ENCODE measurements at places on chromosomes 6 and 20. TPM values are rescaled to one million over a fixed set of nuclear protein-coding genes. Genes with fewer than 3 reads are reported as not detected.

GRCh38 chr6:78910591-78911171 lies 43.3 kb downstream of the IRAK1BP1 start:
- peak; percentile 35 for DNase-seq

The CNKSR3 gene
- 19.6 TPM for total RNA-seq

- DNase-seq: no peak
Observed at GRCh38 chr6:155378724-155379123, 64.4 kb upstream of the TFB1M start.

DNA sequence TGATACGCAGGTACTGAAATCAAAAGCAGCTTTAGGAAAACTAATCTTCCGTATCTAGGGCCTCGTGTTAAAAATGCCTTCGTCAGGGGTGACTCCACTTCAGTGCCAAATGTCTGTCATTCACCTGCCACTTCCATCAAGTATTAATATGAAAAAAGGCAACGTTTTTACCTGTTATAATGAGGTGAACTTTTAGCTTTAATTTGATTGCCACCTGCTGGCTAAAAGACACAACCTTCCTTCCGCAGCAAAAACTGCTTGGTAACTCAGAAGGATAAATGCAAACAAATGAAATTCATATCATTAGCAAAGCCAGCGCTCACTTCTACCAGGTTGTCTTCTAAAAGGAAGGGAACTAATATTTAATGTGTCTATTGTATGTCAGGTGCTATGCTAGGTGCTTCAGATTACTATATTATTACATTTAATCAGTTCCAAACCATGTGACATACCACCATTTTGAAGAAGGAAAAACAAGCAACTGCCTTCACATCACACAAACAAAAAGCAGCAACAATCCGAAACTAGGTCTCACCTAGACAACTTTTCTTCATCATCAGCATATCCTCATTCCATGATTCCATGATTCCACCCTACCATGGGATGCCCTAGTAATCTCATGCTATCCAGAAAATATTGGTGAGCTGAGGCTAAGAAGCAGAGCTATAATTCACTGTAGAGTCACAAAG lies 20.6 kb upstream of the ARHGAP18 start:
- no peak for DNase-seq

The COX4I2 gene
- total RNA-seq: 1.3 TPM

DNA sequence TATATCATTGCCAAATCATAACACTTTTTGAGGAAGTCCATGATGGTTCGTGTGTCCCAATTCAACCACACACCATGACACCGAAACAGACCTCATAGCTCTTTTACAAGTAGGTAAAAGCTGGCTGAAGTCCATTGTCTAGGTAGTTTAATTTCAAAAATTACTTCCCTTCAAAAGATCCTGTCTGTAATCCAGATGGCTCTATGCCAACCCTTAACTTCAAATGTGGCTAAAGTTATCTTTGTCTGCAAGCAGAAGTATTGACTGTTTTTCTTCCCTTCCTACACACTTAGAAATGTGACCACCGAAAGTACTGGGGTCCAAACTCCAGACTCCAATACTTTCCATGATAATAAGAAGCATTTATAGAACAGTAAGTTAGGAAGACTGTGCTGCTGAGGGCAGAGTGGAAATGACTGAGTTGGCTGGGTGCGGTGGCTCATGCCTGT lies 8.3 kb upstream of the TIAM2 start:
- DNase-seq: no peak

- peak; percentile 42 for DNase-seq
Observed at GRCh38 chr6:150093397-150093796, 24.5 kb upstream of the ULBP3 start.

- no peak for DNase-seq
Observed at GRCh38 chr6:98044151-98044561, 761.1 kb upstream of the MMS22L start.

DNA sequence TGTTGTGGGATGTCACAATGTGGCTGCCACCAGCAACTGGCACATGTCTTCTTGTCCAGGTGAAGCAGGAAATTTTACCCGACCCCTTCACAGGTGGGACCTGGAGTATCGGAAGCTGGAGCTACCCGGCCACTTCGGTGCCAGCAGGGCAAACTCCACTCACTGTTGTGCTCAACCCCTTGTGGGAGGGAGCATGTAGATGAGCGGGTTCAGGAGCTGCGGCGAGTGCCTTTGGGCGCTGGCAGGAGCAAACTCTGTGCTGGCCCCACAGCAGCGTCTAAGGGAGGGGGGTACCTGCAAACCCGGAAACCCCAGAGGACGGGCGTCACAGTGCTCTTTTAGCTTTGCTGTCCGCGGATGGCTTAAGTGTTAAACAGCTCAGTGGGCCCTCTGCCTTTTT lies 20.7 kb upstream of the SULF2 start:
- no peak for DNase-seq

DNA sequence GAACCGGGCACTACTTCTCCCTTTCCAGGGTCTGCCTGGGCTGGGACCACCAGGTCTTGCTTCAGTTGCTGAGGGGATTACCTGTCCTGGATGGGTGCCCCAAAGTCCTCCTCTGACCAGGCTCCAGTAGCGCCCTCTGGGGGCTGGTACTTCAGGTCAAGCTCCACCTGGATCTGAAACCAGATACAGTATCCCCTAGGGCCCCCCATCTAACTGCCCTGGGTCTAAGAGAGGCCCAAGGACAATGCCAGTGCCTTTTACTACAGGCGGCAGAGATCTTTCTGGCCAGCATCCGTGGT lies 11.2 kb upstream of the SPAG4 start:
- no peak for DNase-seq

- DNase-seq: no peak
Observed at GRCh38 chr6:69867639-69867976, 1.3 kb downstream of the COL19A1 start.

Measured in dorsolateral prefrontal cortex (tissue), 122 donors.